CD4-positive, alpha-beta T cell (primary cell): ENCODE measurements at places on chromosomes 13 and 19. TPM values are rescaled to one million over a fixed set of nuclear protein-coding genes. Genes with fewer than 3 reads are reported as not detected.

The WDR88 gene
- total RNA-seq, result not detected

The CCDC8 gene
- not detected for total RNA-seq

- no peak overlapping the region for H3K4me3 ChIP-seq
- H3K4me1 ChIP-seq, result no peaks in the 10 kb centered on the region
- H3K27ac ChIP-seq, result no peak overlapping the region
- H3K27me3 ChIP-seq, result no peaks in the 10 kb centered on the region
Observed at GRCh38 chr13:103926118-103926517, 859.9 kb upstream of the SLC10A2 start.

DNA sequence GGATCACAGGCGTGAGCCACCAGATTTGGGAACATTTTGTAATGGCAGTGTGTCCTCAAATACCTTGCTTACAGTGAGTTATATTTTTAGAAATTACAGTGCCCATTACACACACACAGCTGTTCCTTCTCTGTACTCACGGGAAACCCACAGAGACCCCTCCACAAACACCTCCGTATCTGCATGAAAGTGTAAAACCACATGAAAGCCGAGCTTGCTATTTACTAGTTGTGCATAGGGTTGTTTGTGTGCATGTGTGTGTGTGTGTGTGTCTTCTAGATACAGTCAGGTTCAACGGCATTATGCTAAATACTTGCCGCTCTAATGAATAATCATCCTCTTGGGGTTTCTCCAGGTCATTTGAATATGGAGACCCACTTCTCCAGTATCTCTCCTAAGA is 22.3 kb upstream of the LILRA2 start:
- H3K36me3 ChIP-seq, result no peaks in the 10 kb centered on the region
- H3K27me3 ChIP-seq, result no peaks in the 10 kb centered on the region
- peaks cover 5% of the 10 kb centered on the region for H3K4me1 ChIP-seq
- no peak for DNase-seq

GRCh38 chr13:43094901-43095300 is 71.5 kb downstream of the DNAJC15 start:
- no peaks in the 10 kb centered on the region for H3K4me1 ChIP-seq
- no peak for DNase-seq
- H3K36me3 ChIP-seq, result no peaks in the 10 kb centered on the region
- no peak overlapping the region for H3K4me3 ChIP-seq

- no peaks in the 10 kb centered on the region for H3K27me3 ChIP-seq
- peak overlapping the region; percentile 21 for H3K4me3 ChIP-seq
- peaks cover 6% of the 10 kb centered on the region for H3K4me1 ChIP-seq
- no peak overlapping the region for H3K27ac ChIP-seq
- H3K36me3 ChIP-seq, result peaks cover 13% of the 10 kb centered on the region
Observed at GRCh38 chr13:46679369-46680120, 117.4 kb downstream of the ESD start.
